ENCODE measurements at places on chromosomes 7 and 10.

- no peak for DNase-seq
These were observed 25.6 kb downstream of the HPS6 start for GRCh38 chr10:102090772-102091171.

DNA sequence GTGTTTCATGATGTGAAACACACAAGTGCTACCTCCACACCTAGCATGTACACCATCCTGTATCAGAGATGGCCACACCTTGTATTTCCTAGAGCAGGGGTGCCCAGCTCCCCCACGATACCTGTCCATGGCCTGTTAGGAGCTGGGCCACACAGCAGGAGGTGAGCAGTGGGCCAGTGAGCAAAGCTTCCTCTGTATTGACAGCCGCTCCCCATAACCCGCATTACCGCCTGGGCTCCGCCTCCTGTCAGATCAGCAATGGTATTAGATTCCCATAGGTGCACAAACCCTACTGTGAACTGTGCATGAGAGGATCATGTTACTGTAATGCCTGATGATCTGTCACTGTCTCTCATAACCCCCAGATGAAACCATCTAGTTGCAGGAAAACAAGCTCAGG lies 145.6 kb upstream of the RNF32 start:
- DNase-seq, result no peak

DNA sequence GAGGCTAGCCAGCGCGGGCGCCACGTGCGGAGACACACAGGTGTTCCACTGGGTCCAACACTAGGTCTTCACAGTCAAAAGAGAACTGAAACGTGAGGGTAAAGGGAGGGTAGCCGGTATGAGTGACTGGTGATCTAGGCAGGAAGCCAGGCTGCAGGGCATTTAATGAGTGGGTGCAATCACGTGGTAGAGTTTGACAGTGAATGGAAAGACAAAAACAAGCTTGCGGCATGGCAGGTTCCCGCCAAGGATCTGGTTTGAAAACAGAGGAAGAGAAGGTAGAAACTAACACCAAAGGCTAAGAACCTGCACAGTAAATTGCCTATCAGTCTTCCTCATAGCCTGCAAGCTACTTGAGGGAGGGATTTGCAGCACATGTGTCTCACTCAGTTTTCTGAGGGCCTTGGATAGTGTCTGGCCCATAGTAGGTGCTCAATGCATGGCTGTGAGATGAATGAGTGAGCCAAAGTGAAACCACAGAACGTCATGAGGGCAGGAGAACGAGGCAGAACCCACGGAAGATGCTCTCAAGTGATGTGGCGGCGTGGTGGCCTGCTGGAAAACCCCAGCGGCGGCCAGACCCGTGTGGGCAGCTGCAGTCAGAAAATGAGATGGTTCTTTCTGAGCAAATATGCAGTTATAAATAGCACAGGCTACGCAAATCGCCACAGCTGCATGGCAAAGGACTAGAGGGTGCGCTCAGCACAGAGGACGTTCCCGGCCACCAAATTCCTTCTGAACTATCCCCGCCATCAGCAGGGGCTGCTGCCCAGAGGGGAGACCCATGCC lies 183.6 kb upstream of the NFE2L3 start:
- DNase-seq, result no peak

GRCh38 chr7:73726083-73726466 lies 6.6 kb upstream of the STX1A start:
- no peak for DNase-seq

Measured in right lung (tissue), 10 donors.